ENCODE measurements at places on chromosomes 16 and 17.

DNA sequence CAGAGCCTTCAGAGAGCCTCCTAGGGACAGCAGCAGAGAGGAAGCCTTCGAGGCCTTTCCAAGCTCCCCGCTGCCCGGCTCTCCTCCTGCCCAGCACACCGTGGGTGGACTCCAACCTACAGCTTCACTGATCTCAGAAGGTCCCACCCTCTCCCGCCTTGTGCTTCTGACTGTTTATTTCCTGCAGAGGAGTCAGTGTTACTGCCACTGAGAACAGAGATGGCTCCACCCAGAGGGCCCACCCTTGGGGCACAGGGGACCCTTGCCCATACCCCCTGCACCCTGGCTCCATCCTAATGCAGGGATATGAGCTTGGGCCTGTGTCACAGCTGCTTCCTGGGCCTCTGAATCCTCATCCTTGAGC, 52.8 kb upstream of the TOB1 start:
- no peak for DNase-seq

GRCh38 chr17:45730192-45730591, 53.9 kb upstream of the CRHR1 start:
- no peak for DNase-seq

DNA sequence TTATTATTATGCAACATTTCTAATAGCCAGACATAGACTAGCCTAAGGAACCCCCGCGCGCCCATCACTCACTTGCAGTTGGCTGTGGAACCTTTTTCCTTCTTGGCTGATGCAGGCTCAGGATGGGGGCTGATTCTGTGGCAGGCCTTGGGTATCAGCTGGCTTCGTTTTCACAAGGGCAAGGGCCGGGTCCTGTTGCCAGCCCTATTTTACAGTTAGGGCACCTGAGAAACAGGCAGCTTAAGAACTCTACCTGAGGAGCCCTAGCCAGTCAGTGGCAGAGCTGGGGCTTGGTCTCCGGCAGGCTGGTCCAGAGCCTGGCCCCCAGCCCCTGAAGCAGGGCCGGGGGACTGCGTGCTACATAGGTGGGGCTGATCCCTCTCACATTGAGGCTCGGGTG, 28.7 kb downstream of the ADGRG5 start:
- no peak for DNase-seq

DNA sequence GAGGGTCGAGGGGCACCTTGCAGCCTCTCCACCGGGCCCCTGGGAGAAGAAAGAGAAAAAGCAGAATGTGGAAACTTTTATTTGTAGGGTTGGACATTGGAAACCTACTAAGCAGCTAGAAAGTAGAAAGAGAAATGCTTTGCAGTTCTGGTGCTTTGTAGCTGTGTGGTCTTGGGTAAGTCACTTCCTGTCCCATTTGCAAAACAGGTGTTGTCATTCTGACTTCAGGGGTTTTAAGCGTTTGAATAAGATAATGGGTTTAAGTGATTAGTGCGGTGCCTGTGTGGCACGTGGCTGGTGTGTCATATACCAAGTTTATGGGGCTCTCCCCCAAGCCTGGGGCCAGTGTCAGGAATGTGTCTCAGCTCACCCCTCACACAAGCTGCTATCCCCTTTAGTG, 1.6 kb downstream of the CA4 start:
- no peak for DNase-seq

DNA sequence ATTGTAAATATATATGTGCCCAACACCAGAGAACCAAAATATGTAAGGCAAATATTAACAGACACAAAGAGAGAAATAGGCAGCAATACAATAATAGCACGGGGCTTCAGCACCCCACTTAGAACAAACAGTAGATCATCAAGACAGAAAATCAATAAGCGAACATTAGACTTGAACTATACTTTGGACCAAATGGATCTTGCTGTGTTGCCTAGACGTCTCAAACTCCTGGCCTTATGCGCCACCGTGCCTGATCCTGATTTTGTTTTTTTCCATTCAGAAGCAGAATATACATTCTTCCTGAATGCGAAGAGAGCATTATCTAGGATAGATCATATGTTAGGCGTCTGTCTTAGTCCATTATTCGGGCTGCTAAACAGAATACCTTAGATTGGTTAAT, 41.9 kb upstream of the CDYL2 start:
- DNase-seq = no peak

DNA sequence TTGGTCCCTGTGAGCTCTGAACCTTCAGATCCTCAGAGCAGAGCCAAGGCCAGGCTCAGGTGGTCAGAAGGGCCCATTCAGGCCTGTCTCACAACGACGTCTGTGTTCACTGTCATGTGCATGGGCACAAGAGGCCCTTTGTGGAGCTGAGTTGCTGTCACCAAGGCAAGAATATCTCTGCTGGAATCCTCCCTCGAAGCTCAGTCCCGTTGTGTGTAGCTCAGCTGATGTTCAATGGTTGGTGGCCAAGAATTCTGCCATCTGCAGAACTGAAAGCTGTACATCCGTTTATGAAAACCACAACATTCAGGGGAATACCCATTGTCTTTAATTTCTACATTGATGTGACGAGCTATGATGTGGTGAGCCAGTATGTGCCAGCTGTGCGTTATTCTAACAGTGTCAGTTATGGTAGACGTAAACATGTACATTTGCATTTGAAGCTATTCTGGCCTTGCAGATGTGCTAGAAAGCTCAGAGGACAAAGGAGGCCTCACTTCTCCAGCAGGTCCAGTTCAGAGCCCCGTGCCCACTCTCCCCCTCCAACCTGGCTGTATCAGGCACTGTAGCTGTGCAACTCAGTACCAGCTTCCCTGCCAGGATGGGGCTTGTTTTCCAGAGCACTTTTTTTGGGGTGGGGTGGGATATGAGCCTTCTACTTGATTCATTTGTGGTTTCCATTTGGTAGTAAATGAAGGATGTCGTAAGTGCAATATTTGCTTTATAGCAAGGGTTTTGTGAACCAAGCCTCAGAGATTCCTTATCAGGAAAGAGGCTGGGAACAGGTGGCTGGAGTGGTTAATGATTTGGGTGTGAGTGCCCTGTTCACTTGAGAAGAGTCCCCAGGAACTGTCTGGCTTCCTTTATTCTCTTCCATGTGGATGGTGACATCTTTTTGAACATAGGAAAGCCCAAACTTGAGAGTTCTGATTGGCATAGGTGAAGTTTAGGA, 56.1 kb downstream of the B9D1 start:
- peak; percentile 49 for DNase-seq

DNA sequence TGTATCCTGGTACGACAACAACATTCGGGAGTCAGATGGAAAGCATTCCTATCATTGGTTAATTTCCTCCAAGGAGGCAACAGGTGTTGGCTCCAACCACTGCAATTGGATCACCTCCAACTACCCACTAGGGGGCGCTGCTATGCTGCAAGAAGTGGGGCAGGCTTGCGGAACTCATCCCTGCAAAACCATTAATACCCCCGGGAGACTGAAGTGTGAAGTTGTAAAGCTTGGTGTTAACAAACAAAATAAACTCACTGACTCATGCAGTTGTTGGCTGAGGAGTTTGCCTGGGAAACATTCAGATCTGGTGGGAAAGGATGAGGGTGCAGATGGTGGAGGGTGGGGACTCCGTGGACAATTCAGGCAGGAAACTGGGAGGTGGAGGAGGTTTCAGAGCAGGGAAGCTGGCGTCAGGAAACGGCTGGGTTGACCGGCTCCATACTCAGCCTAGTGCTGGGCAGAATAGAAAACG, 84.9 kb downstream of the HS3ST2 start:
- DNase-seq = peak; percentile 31

- DNase-seq = no peak
Measured at GRCh38 chr16:20735490-20735889, 6.1 kb downstream of the THUMPD1 start.

DNA sequence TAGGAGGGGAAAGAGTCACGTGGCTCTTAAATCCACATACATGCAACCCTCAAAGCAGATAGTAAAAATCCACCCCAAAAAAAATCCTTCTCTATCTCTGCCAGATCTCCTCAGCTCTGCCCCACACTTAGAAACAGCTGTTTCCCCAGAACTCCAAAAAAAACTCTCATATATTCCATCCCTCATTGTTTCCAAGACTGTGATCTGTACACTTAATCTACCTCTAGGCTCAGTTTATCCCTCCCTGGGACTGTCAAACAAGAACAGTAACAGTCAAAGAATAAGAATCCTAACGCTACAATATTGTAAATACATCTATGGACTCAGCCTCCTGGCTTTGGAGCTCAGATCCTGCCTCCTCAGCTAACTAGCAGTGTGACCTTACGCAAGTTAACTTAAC, 11.6 kb downstream of the CUEDC1 start:
- no peak for DNase-seq

DNA sequence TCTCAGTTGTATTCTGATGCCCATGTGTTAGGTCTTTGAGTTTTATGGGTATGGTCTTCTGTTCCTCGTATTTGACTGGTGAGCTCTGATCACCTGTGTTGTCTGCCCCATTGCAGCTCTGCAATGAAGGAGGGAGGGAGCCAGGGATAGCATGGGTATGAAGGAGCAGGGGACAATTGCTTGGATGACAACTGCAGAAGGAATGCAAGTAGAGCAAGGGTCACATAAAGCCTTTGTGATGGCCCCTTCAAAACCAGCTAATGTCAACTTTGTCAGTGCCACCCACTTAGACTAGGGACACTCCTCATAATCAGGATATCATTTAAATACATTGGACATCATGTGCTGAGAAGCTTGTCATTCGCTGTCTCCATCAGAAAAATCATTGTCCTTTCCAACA, 152.7 kb upstream of the MAF start:
- no peak for DNase-seq

DNA sequence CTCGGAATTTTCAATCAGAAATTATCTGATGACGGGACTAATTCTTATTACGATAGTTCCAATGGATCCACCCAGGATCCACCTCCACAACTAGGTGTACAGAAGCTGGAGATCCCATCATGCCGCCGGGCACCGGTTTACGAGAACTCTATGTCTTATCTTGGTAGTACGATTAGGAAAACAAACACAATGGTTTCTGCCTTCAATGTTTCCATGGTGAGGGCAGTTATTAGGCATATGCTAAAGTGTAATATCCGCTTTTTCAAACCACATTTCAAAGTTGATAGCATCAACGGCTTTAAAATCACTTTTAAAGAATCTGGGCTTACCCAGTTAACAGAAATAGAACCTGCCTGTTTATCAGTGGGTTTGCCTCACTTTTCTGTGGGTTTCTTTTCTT, 705.7 kb downstream of the MAF start:
- no peak for DNase-seq

DNA sequence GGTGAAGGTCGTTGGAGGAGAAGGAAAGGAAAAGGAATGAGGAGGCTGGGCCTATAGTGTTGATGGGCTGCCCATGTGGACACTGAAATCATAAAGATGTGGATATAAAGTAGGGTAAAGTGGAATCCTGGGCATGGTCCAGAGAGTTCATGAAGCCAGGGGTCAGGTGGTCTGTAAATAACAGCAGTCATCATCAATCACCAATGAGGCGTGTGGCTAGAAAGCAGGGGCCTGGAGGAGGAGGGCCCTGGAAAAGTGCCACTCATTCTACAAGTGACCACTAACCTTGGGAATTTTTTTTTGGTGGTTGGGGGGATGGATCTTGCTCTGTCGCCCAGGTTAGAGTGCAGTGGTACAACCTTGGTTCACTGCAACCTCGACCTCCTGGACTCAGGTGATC, 115.3 kb upstream of the NOL11 start:
- no peak for DNase-seq

DNA sequence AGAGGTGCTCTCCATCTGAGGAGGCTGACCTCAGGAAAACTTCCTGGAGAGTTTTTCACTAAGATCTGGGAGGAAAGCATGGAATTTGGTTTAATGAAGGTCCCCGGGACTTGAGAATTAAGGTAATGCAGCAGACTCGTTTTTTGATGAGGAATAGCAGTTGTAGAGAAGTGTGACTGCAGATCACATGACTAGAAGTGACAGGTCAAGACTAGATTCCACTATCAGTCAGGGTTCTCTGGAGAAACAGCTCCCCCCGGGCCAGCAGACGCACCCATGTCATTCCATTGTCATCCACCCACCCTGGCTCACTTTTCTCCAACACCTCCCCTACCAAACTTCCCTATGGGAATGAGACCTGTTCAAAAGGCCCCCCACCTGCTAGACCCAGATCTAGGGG, 1.9 kb upstream of the DHRS13 start:
- DNase-seq = no peak

DNA sequence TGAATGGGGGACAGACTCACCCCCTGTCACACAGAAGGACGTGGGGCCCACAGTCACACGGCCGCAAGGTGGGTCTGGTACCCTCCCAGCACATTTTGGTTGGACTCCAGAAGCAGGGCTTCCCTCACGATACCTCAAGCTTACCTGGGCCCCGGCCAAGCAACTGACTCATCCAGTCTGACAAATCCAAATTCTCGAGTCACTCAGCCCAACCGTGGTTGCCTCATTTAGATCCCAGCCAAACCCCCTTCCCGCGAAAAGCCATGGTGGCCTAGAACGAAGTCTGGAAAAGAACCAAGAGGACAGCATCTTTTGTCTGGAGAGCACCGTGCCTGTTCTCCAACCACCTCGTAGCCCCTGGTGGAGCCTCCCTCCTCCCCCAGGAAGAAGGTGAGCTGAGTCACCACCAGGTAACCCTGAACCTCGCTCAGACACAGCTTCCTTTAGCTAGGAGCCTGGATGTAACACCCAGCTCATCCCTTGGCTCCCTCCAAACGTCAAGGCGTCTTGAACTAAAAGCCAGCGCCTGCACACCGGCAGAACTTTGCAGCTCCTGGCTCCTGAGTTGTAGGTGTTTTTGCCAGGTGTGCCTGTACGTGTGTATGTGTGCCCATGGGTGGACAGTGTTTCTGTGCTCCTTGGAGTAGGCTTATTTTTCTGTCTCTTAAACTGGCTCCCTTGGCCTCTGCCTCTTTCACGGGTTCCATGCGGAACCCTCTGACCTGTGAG, 78.9 kb downstream of the CMIP start:
- no peak for DNase-seq

DNA sequence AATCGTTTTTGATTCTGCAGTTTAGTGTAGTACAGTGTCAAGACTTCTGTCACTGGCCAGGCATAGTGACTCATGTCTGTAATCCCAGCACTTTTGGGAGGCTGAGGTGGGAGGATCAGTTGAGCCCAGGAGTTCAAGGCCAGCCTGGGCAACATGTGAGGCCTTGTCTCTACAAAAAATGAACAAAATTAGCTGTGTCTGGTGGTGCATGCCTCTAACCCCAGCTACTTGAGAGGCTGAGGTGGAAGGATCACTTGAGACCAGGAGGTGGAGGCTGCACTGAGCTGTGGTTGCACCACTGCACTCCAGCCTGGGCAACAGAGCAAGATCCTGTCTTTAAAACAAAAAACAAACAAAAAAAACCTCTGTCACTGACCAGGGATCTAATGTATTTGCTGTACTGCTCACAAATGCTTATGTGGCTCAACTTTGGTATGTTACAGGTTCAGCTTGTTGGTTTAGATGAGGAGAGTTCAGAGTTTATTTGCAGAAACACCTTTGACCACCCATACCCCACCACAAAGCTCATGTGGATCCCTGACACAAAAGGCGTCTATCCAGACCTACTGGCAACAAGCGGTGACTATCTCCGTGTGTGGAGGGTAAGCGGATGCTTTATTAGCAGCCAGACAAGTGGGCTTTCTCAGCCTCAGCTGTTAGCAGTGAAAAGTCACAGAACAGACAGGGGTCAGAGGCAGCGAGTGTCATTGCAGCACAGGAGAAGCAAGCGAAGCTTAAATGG, 22.5 kb upstream of the TACO1 start:
- DNase-seq = no peak

GRCh38 chr16:5015351-5015750, 18.4 kb downstream of the NAGPA start:
- DNase-seq = no peak

- DNase-seq = no peak
Measured at GRCh38 chr17:43665084-43665936, 3.6 kb upstream of the MEOX1 start.
